A549 (cell line): ENCODE measurements at places on chromosomes 2 and 18.
A peak's percentile ranks its signal among the peaks of the same experiment; 100 is the strongest.

DNA sequence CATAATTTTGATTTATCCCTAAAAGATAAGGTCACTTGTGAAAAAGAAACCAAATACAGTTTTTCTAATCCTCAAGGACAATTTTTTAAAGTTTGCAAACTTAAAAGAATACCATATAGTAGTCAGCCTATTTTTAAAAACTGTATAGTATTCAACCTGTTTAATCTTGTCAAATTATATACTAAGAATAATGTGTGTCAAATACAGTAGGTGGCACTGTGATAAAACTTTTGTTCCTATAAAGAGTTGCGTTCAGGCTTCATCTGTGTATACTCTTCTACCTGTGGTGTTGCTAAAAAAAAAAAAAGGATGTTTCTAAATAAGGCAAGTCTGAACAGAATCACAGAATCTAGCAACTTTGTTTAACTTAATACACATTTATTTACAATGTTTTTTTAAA lies 68.6 kb downstream of the CCDC138 start:
- DNase-seq, result peak; percentile 30

DNA sequence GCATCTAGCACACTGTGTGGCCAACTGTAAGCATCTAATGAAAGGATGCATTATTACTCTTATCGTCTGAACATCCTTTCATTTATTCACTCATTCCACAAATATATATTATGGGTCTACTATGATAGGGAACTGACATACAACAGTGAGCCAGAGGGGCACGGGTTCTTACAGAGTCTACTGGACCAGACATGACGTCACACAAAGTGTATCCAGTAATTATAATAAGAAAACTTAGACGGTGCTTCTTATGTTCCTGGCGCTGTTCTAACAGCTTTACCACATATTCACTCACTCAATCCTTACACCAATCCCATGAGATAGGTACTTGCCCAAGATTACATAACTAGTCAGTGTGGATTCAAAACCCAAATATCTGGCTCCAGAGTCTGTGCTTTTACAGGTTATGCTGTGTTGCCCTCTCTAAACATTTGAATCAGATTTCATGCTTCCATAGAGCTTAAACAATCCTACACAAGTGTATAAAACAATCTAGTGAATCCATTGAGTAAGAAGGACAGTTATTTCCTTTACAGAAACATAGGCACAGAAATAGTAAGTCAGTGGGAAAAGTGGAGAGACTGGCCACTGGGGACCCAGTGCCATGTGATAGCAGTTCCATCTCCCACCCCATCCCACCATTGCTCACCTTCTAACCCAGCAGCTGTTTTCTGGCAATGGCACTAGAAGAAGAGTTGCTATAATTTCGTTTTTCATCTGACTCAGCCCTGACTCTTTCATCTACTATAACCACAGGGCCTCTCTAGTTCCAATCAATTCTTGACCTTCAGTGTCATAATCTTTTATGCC lies 24.2 kb upstream of the ARL5A start:
- no peak for DNase-seq

- DNase-seq, result no peak
Measured at GRCh38 chr18:28248653-28249052, 71.7 kb upstream of the CDH2 start.

GRCh38 chr18:55275039-55275901 lies 312.7 kb downstream of the TCF4 start:
- peak; percentile 23 for DNase-seq

DNA sequence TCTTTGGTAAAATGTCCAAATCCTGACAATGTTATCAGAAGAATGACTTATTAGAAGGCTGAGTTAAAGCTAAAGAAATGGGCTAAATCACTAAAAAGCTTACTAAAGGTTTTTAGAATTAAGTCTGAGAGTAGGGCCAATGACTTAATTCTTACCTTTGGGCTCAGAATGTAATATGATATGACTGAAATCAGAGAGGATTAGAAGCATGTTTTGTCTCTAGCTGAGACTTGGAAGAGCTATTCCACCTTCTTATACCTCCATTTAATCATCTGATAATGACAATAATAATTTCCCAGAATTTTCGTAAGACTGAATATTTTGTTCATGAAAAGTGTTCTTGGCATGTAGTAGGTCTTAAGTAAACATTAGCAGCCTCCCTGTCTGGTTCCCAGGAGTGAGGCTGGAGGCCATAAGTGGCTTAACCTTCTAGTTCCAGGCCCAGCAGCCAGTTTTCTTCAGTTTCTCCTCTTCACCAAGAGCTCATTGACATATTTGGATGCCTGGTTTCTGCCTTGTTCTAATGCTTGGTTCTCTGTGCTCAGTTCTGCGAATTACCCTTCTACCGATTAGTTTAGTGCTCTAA lies 25.5 kb upstream of the E2F6 start:
- DNase-seq, result no peak

DNA sequence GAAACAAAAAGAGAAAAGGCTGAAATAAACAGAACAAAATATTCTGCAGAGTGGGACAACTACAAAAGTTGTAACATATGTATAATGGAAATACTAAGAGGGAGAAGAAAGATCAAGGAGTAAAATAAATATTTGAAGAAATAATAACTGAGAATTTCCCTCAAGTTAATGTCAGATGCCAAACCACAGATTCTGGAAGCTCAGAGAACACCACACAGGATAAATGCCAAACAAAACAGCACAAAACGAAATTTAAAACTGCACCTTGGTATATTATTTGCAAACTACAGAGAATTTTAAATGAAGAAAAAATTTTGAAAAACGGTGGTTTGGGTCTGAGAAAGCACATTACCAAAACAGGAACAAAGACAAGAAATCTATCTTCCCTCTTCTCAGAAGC lies 1588.9 kb upstream of the TMEFF2 start:
- DNase-seq, result no peak

DNA sequence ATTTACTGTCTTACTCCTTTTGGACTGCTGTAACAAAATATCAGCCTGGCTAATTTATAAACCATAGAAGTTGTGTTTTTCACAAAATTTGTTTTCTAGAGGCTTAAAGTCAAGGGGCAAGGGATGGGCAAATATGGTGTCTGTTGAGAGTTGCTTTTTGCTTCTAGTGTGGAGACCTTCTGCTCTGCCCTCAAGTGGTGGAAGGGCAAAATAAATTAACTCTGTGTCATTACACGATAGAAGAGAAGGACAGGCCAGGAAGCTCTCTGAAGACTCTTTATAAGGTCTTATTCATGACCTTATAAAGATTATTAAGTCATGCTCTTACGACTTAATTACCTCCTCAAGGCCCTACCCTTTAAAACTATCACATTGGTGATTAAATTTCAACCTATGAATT lies 181.2 kb upstream of the LRATD1 start:
- DNase-seq, result no peak

GRCh38 chr2:60553495-60554073 lies at the start of gene BCL11A:
BCL11A (minus strand) TSS chr2:60553654; CDS start chr2:60553270, 384 bp downstream.
- peak; percentile 62 for DNase-seq

DNA sequence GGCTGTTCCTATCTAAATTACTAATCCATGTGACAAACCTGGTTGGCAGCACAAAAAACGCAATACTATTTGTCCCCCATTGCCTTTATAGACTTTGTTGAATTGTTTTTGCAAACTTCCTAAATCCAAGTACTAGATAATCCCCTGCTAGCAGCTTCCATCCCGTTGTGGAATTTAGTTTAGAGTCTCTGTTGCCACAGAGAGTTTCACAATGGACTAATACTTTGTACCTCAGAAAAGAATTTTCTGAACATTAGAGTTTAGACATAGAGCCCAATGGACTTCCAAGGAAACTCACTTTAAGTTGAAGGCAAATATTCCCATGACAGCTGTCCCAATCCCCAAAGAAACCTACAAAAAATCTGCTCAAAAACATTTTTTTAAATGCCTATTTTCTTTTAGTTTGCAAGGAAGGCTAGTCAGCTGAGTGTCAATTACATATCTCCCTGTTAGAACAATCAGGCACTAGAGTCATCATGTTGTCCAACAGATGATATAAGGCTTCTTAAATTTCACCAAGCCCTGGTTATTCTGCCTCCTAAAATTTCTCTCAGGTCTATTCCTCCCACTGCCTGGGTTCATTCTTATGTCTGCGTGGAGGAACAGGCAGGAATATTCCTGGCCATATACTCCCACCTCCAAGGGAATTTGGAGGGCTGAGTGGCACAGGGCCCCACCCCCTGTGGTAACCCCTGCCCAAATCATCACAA lies 27.2 kb downstream of the RNF152 start:
- no peak for DNase-seq

DNA sequence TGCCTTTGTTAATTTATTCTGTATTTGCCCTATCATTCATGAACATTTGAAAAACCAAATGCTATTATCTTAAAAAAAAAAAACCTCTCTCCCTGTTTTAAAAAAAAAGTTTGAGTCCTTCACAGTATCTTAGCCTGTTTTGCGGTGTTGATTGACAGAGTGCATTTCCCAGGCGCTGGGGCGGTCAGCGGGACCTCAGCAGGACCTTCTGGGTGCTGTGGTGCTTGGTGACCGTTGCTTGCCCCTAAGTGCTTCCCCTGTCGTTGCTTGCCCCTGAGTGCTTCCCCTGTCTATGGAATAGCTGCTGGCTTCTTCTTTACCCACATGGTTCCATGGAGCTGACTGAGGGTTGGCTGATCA lies 12.1 kb downstream of the ATP6V1C2 start:
- no peak for DNase-seq

GRCh38 chr2:62785216-62785615 lies 79.7 kb downstream of the EHBP1 start:
- no peak for DNase-seq

GRCh38 chr18:7233134-7233810 lies 2.4 kb downstream of the LRRC30 start:
- no peak for DNase-seq

DNA sequence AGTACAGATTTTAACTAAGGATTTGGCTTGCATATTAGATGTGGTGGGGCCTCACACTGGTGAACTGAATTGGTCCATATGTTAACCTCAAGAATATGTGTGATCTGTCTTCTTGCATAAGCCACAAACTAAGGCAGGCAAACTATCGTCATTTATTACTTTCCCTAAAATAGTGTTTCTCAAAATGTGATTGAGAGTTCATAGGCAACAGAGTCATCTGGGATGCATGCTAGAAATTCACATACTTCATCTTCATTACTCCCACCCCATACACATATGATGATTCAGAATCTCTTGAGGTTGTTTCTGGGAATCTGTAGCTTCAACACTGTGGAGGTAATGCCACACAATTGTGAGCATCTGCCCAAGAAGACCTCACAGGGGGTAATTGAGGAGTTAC lies 822.8 kb upstream of the CDH2 start:
- no peak for DNase-seq

GRCh38 chr18:54950221-54950620 lies 9.0 kb downstream of the CCDC68 start:
- no peak for DNase-seq

DNA sequence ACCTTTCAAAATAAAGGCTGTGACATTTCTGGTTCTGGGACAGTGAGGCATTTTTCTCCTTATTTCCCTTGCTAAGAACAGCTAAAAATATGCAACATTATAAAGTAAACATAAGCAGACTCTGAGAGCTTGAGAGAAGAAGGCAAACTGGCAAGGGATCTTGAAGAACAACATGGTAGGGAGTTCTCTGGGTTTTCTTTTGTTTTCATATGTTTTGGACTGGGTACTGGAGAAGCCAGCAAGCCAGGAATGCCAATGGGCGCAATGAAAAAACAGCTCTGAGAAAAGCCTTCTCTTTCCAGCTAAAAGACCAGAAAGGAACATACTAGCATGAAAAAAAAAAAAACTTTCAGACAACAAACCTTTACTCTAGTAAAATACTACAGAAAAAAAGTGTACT lies 351.4 kb upstream of the HS6ST1 start:
- DNase-seq, result no peak

DNA sequence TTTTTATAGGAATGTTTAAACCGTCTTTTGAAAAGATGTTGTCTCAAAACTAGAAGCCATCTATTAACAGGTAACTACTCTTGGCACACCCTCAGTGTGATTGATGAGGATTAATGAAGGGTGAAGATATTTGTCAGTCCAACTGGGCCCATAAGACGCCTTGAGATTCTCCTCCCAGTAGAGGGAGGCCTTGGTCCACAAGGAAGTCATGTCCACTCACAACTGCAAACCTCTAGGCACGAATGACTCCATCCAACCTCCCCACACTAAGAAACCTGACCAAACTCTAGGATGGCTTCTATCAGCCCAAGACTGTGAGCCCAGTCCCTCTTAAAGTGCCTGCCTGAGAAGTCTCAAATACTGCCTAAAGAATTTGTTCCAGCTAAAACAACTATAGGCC lies 19.2 kb upstream of the GRP start:
- peak; percentile 9 for DNase-seq

- DNase-seq, result no peak
Measured at GRCh38 chr2:46150445-46150955, 146.7 kb upstream of the EPAS1 start.

DNA sequence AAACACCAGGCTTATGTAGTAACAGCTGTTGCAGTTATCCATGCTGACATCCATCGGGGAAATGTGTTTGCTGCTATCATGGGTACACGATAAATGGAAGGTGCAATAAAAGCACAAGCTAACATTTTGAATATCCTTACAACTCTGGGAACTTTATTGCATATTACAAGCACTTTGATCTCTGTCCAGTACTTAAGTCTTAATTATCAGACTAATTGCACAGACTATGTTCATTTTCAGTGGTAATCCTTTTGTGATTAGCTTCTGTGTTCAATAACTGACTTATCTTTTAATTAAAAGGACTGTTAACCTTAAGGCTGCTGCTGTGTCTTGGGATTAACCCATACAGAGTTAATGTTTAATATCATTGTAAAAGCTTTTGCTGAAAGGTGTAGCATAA lies 101.4 kb upstream of the ATP5MC3 start:
- no peak for DNase-seq

GRCh38 chr2:47403609-47404193 lies 745 bp downstream of the MSH2 start:
- DNase-seq, result peak; percentile 40

DNA sequence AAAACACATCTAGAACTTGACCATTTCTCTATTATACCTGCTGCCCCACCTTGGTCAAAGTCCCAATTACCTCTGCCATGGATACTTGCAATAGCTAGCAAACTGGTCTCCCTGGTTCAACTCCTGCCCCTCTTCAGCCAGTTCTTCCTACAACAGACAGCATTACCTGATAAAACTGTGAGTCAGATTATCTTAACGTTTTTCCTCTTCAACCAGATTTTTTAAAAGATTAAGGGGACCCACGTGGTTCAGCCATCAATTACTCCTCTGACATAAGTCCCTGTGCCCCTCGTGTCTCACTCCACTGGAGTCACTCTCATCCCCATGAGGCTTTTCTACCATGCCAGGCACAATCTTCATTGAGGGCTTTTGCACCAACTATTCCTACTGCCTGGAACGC lies 5.3 kb upstream of the ARHGAP15 start:
- DNase-seq, result no peak

DNA sequence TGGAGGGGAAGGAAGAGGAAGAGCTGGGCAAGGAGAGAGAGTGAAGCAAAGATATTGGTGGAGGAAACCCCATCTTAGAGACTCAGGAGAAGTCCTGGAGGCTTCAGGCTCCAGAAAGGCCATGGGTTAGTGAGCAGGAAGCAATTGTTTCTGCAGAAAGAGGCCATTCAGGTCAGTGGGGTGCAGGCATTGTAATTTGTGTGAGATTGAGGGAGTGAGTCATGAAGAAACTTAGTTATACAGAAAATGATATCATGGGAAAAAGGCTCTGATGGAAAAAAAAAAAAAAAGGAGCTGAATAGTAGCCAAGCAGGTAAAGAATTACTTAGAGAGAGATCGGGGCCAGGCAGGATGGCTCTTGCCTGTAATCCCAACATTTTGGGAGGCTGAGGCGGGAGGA lies 4.0 kb downstream of the EMILIN2 start:
- no peak for DNase-seq

- DNase-seq, result no peak
Measured at GRCh38 chr2:15875969-15876705, 64.2 kb upstream of the MYCN start.

GRCh38 chr2:66430505-66431273 lies 4.2 kb upstream of the MEIS1 start:
- no peak for DNase-seq
